ENCODE measurements at places on chromosomes 5 and 9. TPM values are rescaled to one million over a fixed set of nuclear protein-coding genes. Genes with fewer than 3 reads are reported as not detected.

Gene SVEP1
- 1.6 TPM for total RNA-seq

GRCh38 chr9:77826621-77827020, 178.5 kb upstream of the GNA14 start:
- no peak for DNase-seq

DNA sequence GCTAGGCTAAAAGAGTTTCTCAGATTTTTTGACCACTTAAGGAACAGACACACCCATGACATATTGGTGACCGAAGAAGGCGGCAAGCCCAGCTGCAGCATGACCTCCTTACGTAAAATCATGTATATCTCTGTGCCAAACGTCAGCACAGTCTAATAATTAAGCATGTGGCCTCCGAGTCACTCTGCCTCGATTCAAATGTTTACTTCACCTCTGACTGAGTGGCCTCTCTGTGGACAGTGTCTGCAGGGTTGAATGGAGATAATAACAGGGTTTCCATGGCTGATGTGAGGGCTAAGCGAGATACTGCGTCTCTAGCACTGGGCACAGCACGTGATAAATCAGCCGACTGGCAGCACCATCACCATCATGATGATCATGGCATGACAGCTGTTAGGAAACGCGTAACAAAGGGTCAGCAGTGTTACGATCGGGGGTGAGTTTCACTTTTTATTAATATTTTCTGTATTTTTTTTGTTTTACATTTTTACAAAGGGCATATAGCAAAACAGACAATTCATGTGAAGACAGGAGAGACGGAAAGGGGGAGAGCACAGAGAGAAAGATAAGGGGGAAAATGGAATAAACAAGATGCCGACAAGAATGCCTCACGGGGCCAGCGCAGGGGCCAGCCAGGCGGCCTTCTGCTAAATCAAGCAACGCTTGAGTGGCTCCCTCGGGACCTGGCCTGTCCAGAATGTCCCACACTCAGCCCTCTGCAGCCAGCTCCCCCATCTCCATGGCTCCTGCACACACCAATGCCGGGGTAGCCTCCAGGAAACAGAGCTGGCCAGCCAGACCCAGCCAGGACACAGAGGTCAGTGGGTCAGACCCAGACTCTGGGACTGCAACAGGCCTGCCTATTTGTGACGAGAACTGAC, 60.3 kb downstream of the ADAMTS2 start:
- DNase-seq, result no peak

GRCh38 chr9:84893419-84894128, 224.0 kb downstream of the NTRK2 start:
- DNase-seq, result no peak

Gene SH3TC2
- 7.9 TPM for total RNA-seq

GRCh38 chr5:150352244-150353031, 5.1 kb upstream of the TCOF1 start:
- DNase-seq, result no peak

Gene CCDC180
- 1.0 TPM for total RNA-seq

GRCh38 chr5:83363111-83363885, 108.2 kb upstream of the VCAN start:
- no peak for DNase-seq

Gene TRPM6
- total RNA-seq, result 0.07 TPM

- DNase-seq, result no peak
Observed at GRCh38 chr9:23563517-23563916, 262.5 kb downstream of the ELAVL2 start.

GRCh38 chr5:132480042-132480441, 10.5 kb downstream of the IRF1 start:
- DNase-seq, result no peak

Gene DNAI1
- total RNA-seq, result not detected

GRCh38 chr5:152546493-152546892, 141.4 kb upstream of the NMUR2 start:
- no peak for DNase-seq

DNA sequence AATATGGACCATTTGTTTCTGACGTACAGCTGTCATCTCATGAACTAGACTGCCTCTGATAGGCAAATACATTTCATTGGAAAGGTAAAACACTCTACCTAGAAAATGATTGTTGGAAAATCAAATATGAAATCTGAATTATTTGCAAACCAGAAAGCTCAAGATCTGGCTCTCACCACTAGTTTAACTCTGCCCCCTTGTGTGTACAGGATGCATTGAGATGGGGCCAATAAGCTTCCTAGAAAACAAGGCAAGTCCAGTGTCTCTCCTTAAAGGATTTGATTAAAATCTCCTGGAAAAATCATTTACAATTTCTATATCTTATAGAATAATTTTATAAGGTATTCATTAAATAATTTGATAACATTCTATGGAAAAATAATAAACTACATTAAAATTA, 311.9 kb upstream of the ANKH start:
- DNase-seq, result no peak

DNA sequence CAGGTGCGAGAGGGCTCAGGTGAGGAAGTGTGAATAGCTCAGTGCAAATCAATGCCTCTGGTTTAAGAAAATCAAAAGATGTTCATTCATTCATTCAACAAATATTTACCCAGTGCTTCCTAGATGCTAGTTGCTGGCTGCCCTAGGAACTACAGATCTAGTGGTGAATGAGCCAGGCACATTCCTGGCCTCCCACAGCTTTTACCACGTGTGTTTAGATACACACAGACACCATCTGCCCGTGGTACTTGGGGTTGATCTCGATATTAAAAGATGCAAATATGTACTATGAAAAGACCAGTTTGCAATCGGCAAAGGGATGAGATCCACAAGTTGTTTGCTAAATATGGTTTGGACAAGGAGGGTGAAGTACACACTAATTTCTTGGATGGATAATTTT, 78.2 kb downstream of the GTF3C4 start:
- no peak for DNase-seq

DNA sequence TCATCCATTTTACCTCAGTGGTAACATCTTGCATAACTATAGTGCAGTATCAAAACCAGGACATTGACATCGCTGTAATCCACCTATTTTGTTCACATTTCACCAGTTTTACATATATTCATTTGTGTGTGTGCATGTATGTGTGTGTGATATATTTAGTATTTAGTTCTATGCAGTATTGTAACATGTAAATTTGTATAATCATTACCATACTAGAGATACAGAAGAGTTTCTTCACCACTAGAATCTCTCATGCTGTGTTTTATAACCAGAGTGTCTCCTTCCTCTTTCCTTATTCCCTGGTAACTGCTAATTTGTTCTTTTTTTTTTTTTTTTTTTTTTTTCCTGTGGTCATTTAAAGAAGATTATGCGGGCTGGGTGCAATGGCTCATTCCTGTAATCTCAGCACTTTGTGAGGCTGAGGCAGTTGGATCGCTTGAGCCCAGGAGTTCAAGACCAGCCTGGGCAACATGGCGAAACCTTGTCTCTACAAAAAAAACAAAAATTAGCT, 11.0 kb downstream of the RASA1 start:
- DNase-seq, result no peak

Gene PCDHA13
- not detected for total RNA-seq

Gene SLC36A1
- 9.1 TPM for total RNA-seq

DNA sequence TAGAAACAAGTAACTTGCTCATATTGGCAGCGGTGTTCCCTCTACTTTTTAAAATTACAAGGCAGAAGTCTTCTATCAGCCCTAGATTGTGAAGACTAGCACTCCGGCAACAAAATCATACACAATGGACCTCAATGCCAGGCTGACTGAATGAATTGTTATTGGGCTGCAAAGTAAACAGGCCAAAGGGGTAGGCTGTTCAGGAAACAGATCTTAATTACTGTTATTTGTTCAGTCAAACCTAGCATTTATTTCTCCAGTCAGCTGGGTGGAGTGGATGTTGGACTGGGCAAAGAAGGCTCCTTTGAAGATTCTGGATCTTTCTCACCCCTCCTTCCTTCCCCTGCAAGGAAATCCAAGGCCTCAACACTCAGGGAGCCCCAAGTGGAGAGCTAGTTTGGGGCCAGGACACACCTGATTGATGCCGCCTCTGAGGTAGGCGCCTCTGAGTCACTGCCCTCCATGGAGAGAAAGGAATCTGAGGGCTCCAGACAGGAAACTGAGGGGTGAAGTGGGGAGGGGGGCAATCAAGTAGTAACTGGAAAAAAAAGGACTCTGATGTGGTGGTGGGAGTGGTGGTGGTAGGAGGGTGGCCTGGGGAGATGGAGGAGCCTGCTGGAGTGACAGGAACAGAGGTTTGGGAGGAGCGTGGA, 35.5 kb downstream of the SERINC5 start:
- DNase-seq, result no peak

Gene GRIN1
- not detected for total RNA-seq

Gene ACTL7B
- total RNA-seq, result not detected

DNA sequence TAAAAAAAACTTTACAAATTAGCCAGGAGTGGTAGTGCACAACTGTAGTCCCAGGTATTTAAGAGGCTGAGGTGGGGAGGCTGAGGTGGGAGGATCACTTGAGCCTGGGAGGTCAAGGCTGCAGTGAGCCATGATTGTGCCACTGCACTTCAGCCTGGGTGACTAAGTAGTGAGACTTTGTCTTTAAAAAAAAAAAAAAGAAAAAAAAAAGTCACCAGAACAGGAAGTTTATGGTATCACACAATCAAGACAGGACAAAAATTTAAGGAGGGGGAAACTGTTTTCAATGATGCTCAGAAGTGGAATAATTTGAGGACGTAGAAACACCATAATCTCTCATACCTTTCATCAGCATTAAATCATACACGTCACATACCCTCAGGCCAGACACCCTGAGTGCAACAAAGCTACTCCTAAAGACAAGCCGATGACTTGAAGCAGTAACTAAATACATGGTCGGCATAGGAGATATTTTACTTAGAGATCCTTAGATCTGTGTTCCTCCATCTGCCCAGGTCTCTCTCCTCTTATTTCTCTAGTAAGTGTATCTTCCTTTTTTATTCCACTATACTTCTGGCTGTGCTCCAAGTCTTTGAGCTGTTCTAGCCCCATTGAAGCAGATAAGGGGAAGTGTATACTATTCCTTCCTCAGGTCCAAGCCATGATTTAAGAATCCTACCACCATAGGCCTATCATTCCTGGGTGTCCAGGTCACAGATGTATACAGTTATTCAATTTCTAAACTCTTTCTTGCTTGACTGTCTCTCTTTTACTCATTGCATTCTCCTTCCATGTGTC, 91.3 kb upstream of the APC start:
- DNase-seq, result no peak

DNA sequence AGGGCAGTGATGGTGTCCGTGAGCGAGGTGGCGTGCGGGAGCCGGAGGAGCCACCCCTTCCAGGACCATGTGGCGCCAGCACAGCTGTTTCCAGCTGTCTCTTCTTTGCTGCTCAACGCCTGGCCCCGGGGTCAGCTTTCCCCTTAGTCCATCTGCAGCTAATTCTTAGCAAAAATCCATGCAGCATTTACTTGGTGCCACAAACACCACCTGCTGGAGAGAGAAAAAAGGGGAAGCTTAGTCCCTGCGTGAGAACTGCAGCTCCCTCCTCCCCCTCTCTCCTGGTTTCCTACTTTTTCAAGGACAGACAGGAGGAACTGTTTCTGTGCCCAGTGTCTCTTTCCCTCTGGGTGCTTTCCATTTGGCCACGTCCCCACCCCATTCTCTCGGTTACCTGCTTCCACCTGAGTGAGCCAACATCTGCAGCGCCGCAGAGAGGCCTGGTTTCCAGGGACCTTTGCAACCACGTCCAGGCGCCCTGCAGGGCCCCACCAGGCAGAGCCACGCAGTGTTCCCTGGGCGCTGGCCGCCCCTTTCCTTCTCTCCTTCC, 3.4 kb downstream of the SLC6A19 start:
- no peak for DNase-seq
